ENCODE measurements at places on chromosomes 2 and 18.

DNA sequence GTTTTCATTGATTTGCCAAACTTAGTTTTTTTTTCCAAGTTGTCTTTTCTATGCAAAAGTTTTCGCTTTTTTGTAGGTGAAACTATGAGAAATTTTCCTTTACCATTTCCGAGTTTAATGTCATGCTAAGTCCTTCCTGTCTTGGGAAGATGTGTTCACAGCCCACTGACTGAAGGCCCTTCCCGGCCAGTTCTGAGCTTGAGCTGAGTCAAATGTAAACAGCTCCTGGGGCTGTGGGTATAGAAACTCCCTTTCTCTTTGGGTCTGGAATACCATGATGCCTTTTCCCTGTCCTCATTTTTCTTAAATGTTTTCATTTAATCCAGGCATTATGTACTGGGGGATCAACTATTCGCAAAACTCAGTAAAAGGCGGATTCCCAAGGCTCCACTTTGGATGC lies 69.8 kb upstream of the IL1R1 start:
- no peak for DNase-seq

DNA sequence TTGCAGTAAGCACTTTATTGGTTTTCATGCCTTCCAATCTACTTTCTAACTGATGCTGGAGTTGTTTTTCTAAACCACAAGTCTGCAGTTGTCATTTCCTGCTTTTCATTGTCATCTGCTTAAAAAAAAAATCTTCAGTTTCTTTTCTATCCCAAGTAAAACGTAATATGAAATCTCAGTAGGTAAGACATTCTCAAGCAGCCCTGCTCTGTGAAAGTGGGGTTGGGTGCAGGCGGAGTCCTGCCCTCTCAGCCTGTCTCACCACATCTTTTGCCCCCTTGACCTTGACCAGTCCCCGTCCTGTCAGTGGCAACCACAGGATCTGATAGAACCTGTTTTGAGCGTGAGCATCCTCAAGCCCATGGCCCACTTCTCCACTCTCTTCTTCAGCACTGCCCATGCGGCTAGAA lies 80.0 kb upstream of the CPO start:
- no peak for DNase-seq

DNA sequence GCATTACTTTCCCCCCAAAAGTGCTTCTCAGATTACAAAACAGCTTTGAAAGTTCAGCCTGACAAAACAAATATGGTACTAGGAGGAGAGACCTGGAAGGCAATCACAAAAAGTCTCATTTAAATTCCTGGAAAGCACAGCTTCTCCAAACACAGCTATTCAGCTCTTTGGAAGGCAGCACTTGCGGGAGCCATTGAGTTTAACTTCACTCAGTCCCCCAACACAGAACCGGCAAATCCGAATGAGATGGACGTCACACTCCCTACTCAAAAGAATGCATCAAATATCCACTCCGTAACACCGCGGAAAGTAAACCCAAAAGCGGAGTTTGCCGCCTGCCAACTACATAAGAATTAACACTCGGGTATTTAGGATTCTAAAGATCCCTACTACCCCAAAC lies 638 bp downstream of the ST6GAL2 start:
- peak; percentile 16 for DNase-seq

DNA sequence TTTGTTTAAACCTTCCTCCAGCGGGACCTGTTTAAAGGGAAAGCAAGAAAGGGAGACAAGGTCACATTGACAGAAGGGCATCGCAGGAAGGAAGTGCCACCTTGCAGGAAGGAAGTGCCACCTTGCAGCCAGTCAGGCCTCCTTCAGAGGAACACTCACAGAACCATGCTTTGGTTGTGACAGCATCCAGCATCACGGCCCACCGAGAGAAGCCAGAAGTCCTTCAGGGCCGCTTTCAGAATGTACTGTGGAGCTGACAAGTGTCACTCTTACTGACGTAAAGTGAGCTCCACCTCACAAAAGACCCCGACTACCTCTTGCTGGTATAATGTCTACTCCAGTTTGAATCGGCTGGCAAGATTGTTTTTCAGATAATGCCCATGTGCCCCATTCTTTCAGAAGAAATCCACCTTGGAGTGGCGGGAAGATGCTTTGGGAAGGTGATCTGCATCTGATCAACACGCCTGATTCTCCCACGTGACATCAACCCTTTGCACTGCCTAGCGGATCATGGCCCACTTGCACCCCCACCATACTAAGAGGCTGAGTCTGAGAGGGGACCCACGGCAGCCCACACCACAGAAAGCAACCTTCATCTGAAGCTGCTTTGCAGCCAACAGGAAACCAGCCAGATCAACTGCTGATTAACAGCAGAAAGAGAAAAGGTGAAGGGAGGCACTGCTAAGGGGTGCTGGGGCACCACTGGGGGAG lies 99.8 kb downstream of the UXS1 start:
- no peak for DNase-seq

- peak; percentile 49 for DNase-seq
These were observed 35.1 kb upstream of the ROCK2 start for GRCh38 chr2:11379558-11379957.

GRCh38 chr2:113777371-113777770 lies 20.9 kb upstream of the SLC35F5 start:
- DNase-seq = no peak

DNA sequence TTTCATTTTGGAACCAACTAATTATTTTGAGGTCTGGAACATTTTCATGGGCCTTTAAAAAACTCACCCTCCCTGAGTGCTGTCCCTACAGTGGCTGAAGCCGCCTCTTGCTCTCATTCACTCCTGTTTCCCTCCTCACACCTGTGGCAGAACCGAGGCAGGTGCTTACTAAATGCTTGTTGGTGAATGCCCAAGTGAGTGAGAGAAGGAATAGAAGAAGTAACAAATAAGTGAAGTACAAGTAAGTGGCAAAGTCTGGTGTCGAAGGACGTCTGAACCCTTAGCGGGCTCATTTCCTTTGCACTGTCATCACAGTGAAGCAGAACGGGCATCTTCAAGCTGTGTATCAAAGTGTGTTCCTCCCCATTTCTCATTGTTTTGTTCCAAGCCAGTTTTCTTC lies 135.2 kb downstream of the RHBDD1 start:
- no peak for DNase-seq

DNA sequence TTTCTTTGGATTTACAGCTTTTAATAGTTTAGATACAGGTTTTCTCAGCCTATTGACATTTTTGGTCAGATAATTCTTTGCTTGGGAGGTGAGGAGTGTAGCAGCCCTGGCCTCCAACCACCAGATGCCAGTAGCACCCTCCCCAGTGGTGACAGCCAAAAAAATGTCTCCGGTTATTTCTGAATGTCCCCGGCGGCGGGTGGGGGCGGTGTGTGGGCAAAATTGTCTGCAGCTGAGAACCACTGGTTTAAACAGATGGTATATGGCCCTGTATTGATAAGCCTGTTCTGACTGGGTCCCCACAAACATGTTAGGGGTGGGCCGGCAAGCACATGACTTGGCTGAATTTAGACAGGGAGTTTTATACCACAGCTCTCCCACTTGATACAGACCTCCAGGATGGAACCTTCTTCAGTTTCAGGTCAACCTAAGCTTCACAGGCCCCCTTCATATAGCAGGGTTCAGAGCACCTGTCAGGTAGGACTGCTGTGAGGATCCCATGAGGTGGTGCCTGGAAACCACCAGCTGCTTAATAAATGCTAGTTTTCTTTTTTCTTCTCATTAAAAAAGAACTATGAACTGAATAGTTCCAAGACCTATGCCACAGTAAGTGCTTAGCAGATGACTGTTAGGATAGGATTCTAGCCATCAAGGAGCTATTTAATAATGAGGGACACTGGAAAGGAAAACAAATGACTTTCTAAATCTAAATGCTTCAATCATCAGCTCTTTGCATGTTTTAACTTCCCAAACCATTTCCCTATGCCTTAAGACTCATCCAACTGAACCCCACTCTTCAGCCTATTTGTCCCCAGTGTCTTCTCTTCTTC lies 18.1 kb downstream of the LPIN2 start:
- DNase-seq = no peak

DNA sequence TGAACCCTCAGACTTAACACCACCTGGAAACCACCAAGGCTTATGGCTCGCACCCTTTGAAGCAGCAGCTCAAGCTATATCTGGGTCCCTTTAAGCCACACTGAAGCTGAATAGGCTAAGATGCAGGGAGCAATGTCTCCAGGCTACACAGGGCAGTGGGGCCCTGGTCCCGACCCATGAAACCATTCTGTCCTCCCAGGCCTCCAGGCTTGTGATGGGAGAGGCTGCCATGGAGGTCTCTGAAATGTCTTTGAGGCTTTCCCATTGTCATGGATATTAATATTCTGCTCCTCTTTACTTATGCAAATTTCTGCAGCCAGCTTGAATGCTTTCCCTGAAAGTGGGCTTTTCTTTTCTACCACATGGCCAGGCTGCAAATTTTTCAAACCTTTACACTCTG lies 608.7 kb downstream of the CNTNAP5 start:
- no peak for DNase-seq

DNA sequence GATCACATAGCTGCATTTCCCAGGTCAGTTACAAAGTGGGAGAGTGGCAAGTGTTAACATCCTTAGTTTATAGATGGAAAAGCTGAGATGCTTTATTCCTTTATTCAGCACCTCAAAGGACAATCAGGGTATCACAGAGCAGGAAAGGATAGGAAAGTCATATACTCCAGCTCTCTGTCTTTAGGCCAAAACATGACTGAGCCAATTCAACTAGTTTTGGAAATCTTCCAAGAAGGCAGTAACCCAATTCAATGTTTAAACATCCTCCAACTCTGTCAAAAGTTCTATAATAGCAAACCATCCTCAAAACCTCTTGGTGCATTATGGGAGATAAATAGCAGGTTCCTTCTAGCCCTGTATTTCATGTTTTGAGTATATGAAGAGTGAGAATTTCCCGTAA lies 25.2 kb downstream of the CASP8 start:
- no peak for DNase-seq

- peak; percentile 49 for DNase-seq
These were observed 549.0 kb upstream of the VRK2 start for GRCh38 chr2:57497489-57498096.

All from fibroblast of skin of right quadriceps (primary cell).